Pulmonary artery endothelial cell (primary cell): ENCODE measurements at places on chromosomes 1 and 21.

DNA sequence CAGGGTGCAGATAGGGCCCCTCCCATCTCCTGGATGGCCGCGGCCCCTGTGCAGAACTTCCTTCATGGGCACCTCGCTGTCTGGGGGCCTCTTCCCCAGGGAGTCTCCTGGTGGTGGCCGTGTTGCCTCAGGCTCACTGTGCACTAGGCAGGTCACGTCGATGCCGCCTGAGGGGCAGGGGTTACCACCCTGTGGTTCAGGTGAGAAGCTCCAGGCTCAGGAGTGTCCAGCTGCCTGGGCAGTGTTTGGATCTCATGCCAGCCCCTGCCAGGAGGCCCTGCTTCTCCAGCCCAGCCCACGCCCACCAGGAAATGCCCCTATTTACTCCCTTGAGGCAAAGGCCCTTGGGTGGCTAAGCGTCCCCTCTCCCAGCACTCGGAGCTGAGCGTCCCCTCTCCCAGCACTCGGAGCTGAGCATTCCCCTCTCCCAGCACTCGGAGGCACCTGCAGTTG is 2.1 kb downstream of the ITGB2 start:
- no peak for DNase-seq

- no peak for DNase-seq
Observed at GRCh38 chr1:180486092-180486491, 16.3 kb downstream of the ACBD6 start.

- DNase-seq = no peak
Observed at GRCh38 chr1:178057912-178058534, 35.9 kb upstream of the RASAL2 start.

DNA sequence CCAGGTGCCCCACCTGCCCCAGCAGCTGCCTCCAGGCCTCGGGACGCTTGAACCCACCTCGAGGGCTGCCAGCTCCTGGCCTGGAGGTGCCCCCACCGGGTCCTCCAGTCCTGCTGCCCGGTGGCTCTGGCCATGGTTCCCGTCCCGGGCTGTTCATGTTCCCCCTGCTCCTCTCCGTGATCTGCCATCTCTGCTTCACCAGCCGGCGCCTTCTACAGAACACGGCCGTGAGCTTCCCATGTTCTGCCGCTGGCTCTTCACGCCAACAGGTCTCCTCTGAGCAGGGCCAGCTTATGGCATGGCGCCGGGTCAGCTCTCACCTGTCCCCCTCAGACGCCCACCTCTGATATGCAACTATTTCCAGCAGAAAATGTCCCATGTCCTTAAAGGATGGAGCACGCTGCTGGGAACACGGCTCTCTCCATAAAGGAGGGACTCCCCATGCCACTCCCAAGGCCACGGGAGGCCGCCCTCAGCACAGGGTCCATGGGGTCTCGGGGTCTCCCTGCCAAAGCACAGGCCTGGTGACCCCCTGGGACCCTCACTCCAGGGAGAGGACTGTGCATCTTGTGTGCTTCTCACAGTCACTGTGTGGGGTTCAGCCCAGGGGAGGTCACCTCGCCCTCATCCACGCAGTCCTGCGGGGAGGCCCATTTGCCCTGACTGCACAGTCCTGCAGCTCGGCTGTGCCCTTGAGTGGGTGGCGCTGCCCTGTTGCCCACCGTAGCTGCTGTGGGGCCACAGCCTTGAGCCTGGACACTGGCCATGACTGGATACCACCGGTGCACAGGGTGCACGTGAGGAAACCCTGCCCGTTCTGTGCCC is 36.7 kb downstream of the COL18A1 start:
- DNase-seq = no peak

- DNase-seq = no peak
Observed at GRCh38 chr1:118488787-118489186, 303.8 kb upstream of the SPAG17 start.

GRCh38 chr1:56139836-56140235 is 439.5 kb downstream of the PLPP3 start:
- DNase-seq = no peak

- no peak for DNase-seq
Observed at GRCh38 chr1:24385160-24385940, 28.2 kb downstream of the STPG1 start.

DNA sequence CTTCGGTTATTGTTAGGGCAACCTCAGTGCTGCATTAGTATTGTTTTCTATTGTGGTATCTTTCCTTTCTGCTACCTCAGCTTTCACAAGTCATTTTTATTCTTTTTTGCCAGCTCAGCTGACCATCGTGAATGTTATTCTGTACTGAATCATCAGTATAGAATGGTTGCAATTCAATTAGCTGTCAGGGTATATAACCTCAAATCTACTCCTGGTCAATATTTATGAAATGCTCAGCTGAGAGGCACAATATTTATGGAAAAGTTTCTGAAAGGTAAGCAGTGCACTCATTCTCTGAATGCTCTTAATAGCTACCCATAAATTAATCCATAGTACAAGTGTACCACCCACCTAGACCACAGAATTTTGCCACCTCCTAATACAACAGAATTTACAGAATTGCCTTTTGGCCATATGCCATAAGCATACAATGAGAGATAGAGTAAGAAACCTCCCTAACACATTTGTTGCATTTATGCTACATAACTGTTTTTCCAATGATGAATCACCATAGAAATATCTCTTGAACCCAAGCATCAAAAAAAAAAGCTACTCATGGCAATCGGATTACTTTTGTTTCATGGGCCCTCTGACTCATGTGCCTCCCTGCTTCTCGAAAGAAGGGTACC is 732.6 kb upstream of the CHRM3 start:
- no peak for DNase-seq

DNA sequence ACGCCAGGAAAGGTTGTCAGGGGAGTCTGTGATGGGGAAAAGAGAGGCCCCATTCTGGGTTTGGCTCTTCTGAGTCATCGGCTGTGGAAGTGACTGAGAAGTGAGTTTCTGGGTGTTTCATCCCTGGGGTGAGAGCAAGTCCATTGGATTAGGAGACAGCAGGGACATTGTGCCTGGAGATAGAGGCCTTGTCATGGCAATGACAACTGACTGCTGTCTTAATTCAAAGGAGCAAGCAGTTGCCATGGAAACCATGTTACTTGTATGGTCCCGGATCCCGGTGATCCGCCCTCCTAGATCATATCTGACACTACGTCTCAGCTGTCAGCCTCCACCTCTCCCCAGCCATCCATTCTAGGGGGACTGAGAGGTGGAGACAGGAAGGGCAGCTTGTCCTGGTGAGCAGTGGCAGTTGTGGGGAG is 34.4 kb downstream of the KIAA0040 start:
- DNase-seq = no peak

DNA sequence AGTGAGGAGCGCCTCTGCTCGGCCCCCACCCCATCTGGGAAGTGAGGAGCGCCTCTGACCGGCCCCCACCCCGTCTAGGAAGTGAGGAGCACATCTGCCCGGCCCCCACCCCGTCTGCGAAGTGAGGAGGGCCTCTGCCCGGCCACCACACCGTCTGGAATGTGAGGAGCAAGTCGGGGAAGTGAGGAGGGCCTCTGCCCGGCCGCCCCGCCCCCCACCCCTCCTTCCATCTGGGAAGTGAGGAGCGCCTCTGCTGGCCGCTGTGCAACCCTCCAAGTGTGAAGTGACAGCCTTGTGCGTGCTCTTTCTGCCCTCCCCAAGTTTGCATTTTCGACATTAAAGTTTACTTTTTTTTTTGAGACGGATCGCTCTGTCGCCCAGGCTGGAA is 5.1 kb upstream of the ZZZ3 start:
- no peak for DNase-seq

DNA sequence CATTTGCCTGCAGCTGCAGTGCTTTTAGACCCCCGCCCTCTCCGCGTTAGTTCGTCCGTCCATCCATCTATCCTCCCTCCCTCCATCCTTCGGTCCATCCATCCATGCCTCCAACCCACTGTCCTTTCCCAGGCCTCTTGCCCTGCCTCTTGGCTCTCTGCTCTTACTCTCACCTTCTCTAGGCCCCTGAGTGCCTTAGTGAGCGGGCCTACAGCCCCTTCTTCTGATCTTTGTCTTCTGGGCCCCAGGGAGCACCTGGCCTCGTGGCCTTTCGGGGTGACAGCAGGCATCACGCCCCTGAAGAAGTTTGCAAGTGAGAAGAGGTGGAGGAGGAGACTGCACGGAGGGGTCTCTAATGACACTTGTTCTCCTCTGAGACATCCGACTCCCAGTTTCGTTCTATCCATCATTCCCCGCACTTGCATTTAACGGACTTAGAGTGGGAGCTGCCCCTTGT is 842 bp downstream of the ATXN7L2 start:
- DNase-seq = no peak

DNA sequence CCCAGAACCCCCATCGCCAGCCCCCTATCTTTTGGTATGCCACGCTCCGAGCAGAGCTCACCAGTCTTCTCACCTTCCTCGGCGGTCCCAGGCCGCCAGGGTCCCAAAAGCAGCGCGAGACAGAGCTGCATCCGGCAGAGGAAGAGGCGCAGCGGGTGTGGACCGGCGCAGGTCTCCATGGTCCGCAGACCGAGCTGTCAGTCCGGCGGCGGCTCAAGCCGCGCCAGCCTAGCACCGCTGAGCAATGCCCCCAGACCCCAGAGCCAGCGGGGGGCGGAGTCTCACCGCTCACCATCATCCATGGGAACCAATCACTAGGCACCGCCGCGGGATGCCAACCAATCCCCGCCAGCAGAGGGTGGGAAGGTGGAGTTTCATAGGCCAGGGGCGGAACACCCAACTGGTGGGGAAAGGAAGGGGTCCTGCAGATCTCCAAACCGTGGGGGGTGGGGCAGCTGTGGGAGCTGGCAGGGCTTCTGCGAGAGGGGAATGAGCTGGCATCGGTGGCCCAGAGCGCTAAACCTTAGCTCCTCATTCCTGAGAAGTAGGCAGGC is at the start of gene EPHA10:
TSS of gene EPHA10 (minus strand) at position 233 of the 554 bp plus-strand sequence. CDS start at position 179, 54 bp downstream.
- no peak for DNase-seq

DNA sequence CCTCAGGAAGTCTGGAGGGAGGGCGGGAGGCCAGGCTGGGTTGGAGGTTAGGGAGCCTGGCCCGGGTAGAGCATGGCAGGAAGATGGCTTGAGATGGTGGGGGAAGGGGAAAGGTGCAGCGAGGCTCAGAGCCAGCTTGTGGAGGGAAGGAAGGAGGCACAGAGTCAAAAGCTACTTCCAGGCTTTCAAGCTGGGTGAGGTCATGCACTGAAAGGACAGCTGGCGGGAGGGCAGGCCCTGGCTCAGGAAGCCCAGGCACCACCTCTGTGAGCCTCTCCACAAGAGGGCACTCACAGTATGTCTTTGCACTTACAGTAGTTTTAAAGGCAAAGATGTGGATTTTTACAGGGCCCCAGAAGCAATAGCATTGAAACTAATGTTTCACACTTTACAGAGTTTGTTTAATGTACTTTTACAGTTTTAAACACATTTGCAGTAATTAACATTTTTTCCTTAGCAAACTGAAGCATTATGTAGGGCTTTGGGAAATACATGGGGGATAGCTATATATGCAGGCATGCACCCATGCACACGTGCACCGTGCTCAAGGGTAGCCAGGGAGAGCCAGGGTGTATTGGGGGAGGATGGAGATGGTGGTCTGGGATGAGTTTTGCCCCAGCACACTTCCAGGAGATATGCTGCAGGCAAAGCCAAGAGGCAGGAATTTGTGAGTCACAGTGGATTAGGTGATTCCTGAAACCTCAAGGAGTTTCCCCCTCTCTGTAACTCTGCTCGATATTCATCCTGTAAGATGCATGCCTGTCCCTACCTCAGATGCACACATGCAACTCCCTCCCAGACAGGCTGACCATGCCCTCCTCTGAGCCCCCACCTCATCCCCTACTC is 6.1 kb upstream of the ADAM15 start:
- peak; percentile 69 for DNase-seq

GRCh38 chr1:43205671-43206070 is 33.5 kb downstream of the CFAP57 start:
- DNase-seq = no peak

DNA sequence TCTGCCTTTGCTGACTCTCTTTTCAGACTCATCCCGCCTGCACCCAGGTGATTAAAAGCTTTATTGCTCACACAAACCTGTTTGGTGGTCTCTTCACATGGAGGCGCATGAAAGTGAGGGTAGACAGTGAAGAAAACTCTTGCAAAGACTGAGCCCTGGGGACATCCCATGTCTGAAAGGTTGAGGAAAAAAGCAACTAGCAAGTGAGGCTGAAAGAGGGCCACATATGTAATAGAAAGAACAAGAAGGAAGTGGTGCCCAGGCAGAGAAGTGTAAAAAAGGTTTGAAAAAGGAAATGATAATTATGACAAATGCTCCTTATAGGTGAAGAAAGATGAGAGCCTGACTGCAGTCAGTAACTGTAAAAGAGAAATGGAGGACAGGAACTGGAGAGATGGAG is 115.9 kb upstream of the NEK7 start:
- DNase-seq = no peak

DNA sequence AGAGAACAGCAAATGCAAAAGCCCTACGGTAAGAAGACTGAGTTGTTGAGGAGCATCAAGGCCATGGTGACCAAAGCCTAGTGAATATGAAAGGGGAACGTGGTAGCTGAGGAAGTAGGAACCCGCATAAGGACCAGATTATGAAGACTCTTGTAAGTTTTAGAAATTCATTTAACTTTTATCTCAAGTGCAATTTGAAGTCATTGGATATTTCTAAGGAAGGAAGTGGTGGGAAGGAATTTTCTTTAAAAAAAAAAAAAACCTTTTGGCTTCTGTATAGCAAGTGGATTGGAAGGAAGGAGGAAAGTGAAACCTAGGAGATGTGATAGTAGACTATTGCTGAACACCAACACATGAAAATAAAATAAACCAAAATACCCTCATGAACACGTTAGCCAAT is 119.0 kb downstream of the TNFSF18 start:
- no peak for DNase-seq

- no peak for DNase-seq
Observed at GRCh38 chr21:41907496-41908258, 28.5 kb upstream of the PRDM15 start.

DNA sequence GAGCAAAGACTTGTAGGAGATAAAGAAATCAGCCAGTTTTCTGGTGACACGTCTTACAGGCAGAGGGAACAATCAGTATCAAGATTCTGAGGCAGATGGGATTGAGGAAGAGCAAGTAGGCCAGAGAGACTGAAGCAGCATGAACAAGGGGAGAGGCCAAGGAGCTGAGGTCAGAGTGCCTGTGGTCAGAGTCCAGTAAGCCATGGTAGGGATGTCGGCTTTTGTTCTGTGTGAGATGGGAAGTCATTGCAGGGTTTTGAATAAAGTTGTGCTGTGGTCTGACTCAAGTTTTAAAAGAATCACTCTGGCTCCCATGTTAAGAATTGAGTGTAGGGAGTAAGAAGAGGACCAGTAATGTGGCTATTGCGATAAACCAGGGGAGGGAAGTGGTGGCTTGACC is 85.9 kb upstream of the IVNS1ABP start:
- DNase-seq = no peak

DNA sequence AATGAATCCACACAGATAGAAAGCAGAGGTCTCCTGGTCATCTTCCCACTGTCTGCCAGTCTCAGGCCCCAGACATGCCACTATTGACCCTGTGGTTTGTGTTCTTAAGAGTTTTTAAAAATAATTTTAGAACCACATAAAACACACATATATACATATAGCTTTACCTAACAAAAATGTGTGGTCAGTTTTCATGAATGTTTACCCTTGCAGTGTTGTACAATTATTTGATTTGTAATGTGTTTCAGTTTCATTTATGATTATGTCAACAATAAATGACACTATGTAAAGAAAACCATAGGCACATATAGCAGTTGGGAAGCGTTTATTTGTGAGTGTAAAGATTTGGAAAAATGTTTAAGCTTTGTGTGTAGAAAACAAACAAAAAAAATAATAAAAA is 17.1 kb downstream of the CHAF1B start:
- DNase-seq = no peak

- no peak for DNase-seq
Observed at GRCh38 chr21:45724345-45724961, 80.9 kb downstream of the PCBP3 start.
